ENCODE measurements at places on chromosomes 1 and 21.

- no peak for DNase-seq
Observed at GRCh38 chr21:16454399-16454798, 724.6 kb downstream of the USP25 start.

DNA sequence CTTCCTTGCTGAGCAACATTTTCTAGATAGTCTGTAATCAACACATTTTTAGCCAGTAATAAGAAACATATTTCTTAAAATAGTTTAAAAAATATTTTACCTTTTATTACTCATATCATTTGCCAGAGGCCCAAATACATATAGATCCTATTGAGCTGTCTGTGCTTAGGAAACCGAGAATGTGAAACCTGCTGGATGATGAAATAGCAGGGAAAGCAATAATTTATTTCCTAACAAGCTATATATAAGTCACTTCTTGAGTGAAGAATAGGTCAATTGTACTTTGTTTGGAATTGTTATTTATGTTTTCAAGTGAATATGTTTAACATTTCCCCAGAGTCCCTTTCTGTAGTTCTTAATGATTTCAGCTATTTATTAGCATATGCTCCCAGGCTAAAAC, 339.9 kb upstream of the TMPRSS15 start:
- no peak for DNase-seq

GRCh38 chr1:112673592-112674439, 643 bp upstream of the MOV10 start:
- DNase-seq = no peak

GRCh38 chr1:154301582-154301981, 19.3 kb upstream of the AQP10 start:
- no peak for DNase-seq

- DNase-seq = peak; percentile 95
Observed at GRCh38 chr1:235883261-235883927, 16.7 kb upstream of the LYST start.

GRCh38 chr1:2141025-2141424, 53.5 kb downstream of the FAAP20 start:
- DNase-seq = no peak

- no peak for DNase-seq
Observed at GRCh38 chr1:82019508-82019907, 218.8 kb downstream of the ADGRL2 start.

GRCh38 chr1:20601129-20601825, 12.4 kb downstream of the CDA start:
- DNase-seq = no peak

GRCh38 chr1:239368436-239369109, 17.8 kb upstream of the CHRM3 start:
- DNase-seq = no peak

DNA sequence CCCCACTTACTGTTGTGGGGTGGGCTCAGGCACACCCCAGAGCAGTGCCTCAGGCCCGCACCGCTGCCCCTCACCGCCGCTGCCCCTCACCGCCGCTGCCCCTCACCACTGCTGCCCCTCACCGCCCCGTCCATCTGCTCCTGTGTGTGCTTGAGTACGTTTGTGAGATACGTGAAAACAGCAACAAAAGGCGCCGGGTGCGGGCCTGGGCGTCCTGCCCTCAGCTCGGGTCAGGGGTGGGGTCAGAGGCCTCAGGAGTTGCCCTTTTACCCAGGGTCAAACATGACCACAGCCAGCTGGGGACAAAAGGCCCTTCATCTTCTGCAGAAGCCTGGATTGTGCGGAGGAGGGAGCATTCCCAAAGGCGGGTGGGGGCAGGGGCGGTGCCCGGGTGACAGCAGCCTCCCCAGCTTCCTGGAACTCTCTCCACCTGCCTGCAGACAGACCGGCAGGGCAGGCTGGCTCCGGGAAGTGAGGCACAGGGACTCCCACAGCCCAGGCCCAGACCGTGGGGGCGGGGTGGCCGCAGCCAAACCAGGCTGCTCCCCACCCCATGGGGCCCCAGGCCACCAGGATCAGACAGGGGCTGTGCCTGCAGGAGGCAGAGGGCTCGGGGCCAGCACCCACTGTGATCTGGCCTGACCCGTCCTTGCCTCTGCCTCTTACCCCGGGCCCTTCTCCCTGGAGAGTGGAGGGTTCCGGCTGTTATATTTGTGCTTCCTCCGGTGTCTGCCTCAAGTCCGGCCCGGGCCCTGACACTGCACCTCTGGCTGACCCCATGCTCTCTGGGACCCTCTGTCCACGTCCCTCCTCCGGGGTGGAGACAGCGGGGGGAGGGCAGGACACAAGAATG, 2.3 kb upstream of the VWA1 start:
- no peak for DNase-seq

- peak; percentile 74 for DNase-seq
Observed at GRCh38 chr1:155961937-155962336, 16.4 kb downstream of the ARHGEF2 start.

DNA sequence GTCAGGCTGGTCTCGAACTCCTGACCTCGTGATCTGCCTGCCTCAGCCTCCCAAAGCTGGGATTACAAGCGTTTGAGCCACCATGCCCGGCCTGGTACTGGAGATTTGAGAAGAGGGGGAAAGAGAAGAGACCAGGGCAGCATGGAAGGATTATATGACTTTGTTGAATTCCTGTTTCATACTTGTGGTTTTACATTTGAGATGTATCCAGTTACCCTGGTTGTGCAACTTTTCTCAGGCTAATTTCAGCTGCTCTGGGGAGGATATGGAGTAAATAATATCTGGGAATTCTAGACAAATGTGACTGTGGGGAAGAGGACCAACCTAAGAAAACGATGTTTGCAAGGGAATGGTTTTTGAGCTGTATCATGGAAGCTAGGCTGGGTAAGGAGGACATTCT, 89.5 kb upstream of the GREM2 start:
- peak; percentile 65 for DNase-seq

- no peak for DNase-seq
Observed at GRCh38 chr1:3653286-3653618, 936 bp downstream of the TP73 start.

- no peak for DNase-seq
Observed at GRCh38 chr1:1019122-1019999, 559 bp upstream of the AGRN start.

GRCh38 chr1:111909030-111909429, 80.4 kb downstream of the KCND3 start:
- no peak for DNase-seq

DNA sequence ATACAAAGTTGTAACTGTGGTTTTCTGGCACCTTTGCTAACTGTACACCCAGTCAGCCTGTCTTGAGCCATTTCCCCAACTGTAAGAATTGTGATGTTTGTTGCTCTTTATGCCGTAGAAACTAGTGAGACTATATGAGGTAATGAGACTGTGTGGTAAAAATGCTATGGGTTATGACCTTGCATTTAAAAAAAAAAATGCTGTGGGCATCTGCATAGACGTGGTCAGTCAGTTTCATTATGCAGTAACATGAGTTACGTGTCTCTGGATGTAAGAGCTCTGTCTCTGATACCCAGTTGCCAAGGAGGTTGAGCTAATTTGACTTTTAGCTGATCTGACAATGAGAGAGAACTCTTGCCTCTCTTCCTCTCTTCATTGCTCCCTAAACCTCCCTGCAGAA, 80.6 kb upstream of the LAMC2 start:
- DNase-seq = no peak

GRCh38 chr1:195745189-195746010, 862.8 kb downstream of the KCNT2 start:
- no peak for DNase-seq

- DNase-seq = no peak
Observed at GRCh38 chr21:38849776-38850175, 44.0 kb downstream of the ETS2 start.

- DNase-seq = peak; percentile 52
Observed at GRCh38 chr1:210882414-210883221, 251.3 kb downstream of the KCNH1 start.

- DNase-seq = no peak
Observed at GRCh38 chr21:41975391-41976272, 21.8 kb upstream of the C2CD2 start.

DNA sequence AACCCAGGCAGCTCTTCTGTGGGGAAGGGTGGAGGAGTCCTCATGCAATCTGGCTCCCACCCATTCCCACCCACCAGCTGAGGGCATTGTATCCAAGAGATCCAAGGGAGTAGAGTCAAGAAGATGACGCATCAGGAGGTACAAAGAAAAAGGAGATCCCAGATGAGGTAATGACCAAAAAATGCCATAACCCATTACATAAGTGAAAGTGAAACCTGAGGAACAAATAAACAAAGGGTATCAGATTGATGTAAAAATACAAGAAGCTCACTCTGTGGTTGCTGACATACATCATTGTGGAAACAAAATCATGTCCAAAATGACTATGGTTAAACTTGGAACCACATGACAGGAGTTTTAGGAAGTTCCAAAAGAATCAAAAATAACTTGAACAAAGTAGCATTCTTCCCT, 42.5 kb downstream of the CCN1 start:
- DNase-seq = peak; percentile 73

DNA sequence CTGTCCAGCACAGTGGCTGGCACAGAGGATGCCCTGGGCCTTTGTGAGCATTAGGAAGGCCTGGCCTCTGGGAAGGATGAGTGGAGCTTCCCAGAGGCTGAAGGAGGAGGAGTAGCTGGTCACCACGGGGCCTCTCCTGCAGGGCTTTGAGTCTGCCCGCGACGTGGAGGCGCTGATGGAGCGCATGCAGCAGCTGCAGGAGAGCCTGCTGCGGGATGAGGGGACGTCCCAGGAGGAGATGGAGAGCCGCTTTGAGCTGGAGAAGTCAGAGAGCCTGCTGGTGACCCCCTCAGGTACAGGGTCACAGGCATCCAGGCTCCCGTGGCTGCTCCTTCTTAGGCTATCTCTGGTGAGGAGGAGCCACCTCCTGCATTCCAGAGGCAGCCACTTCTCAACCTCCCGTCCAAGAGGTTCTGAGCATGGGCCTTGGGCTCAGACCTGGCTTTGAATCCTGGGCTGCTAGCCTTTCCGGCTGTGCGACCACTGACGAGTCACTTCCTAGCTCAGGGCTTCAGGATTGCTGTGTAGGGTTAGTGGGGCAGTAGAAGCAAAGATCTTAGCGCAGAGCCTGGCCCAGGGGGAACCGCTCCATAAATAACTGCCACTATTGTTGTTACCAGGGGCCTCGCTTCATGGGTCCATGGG, 14.0 kb downstream of the SESN2 start:
- no peak for DNase-seq

GRCh38 chr1:117697220-117697781, 91.5 kb downstream of the TENT5C start:
- no peak for DNase-seq

- DNase-seq = no peak
Observed at GRCh38 chr1:25703041-25703440, 86.5 kb downstream of the MAN1C1 start.

GRCh38 chr21:38712071-38712470, 93.7 kb upstream of the ETS2 start:
- DNase-seq = no peak
